ENCODE measurements at places on chromosomes 6 and 20.
A peak's percentile ranks its signal among the peaks of the same experiment; 100 is the strongest.

DNA sequence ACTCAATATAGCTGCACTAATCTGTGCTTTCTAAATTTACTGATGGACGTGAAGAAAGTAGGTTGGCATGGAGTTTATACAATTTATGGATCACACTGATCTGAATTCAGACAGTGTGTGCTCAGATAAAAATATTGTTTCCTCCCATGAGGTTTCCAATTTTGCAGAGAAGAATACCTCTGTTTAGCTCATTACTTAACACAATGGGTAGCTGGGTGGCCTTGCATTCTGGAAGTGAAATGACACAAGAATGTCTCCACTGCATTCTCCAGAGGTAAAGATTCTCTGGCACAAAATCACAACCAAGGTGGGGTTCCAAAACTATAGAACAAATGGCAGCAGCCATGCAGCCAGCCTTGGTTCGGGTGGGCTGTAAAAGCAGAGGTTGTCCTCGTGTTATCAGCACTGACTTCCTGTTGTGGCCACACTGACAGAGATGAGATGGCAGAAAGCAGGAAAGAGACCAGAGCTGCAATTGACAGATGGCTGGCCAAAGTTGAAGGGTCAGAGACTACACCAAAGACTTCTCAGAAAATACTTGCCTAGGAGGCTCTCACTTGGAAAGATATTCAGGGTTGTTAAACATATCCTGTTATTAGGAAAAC is 50.2 kb downstream of the HDAC2 start:
- DNase-seq = no peak

DNA sequence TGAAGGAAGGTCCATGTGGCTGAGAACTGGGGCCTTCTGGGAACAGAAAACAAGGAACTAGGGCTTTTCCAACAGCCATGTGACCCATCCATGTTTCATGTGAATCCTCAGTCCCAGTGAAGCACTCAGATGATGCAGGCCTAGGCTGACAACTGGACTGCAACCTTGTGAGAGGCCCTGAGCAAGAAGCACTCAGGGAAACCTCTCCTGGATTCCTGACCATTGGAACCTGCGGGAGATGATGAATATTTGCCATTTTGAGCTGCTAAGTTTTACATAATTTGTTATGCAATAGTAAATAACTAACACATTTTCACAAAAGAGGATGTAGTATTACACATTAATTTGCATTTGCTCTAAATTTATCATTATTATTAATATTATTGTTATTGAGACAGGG is 38.4 kb upstream of the HLA-G start:
- no peak for DNase-seq

DNA sequence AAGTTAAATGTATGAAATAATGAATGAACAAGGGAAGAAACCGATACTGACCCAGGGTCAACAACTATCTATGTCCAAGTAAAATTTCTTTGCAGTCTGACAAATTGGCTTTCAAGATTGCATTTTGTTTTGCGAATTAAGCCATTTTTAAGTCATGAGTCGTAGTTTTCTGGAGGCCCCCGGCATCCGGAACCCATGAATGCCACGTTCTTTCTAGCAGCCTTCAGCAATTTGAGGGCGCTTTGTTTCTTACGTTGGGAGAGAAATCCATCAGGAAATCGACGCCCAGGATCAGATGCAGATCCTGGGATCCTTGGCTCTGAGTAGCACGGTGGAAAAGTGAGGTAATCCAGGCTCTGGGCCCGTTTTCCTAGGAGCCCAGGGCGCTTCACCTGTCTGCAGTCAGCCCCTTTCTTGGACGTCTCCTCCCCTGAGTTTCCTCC is 309 bp upstream of the ABRACL start:
- no peak for DNase-seq

- no peak for DNase-seq
Observed at GRCh38 chr20:41453010-41453950, 86.7 kb upstream of the EMILIN3 start.

GRCh38 chr20:22821081-22821727 is 213.9 kb upstream of the SSTR4 start:
- no peak for DNase-seq

DNA sequence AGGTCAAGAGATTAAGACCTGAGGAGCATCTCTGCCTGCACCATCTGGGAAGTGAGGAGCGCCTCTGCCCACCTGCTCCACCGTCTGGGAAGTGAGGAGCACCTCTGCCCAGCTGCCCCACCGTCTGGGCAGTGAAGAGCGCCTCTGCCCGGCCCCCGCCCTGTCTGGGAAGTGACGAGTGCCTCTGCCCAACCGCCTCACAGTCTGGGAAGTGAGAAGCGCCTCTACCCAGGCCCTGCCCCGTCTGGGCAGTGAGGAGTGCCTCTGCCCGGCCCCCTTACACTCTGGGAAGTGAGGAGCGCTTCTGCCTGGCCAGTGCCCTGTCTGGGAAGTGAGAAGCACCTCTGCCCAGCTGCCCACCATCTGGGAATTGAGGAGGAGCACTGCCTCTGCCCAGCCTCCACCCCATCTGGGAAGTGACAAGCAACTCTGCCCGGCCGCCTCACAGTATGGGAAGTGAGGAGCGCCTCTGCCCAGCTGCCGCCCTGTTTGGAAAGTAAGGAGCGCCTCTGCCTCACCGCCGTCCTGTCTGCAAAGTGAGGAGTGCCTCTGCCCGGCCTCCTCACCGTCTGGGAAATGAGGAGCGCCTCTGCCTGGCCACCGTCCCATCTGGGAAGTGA is 270.4 kb upstream of the NRSN1 start:
- DNase-seq = no peak

DNA sequence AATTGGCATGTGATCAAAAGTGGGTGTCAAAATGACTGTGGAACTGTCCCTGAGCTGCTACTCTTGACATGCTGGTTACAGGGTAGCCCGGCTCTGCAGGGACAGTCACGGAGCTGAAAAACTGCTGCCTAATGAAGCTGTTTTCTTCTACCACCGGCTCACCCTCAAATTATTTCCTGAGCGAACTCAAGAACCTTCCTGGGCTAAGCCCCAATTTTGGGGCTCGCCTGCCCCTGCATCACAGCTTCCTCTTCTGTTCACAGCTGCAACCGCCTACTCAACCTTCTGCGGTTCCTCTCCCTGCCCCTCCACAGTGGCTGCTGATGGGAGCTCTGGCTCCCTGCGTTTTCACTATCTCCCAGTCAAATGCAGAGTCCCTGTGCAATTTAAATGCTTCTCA is 110.8 kb upstream of the MLN start:
- DNase-seq = no peak

DNA sequence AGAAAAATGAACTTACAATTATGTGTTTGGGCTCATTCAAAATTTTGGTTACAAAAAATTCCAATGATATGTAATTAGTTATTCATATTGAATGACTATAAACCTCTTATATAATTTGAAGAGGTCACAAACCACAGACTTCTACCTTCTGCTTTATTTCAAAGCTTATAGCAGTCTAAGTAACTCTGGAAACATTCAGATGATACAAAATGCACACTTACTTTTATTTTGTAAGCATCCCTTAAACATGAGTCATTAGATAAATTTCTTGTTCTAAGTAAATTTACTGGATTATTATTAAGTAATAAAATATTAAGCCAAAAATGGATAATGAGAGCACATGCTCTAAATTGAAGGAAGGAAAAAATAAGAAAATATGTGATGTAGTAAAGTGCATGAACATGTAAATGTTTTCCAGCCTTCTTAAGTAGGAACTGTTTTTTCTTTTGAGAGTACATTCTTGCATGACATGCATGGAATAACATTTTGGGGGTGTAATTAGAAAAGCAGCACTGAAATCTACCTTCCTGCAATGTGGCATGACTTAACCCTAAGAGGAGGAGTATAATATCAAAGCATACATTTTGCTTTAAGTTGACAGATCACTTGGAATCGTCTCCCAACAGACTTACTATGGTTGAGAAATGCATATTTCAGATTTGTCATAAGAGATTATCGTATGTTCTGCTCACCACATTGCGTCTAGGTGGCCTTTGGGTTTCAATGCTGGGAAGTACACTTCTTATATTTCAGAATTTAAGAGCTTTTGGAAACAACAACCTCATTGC is 372.7 kb upstream of the HSF2 start:
- DNase-seq = no peak

GRCh38 chr6:123810214-123810613 is 6.5 kb downstream of the NKAIN2 start:
- no peak for DNase-seq

GRCh38 chr6:138105446-138105845 is 1.8 kb downstream of the PERP start:
- no peak for DNase-seq

DNA sequence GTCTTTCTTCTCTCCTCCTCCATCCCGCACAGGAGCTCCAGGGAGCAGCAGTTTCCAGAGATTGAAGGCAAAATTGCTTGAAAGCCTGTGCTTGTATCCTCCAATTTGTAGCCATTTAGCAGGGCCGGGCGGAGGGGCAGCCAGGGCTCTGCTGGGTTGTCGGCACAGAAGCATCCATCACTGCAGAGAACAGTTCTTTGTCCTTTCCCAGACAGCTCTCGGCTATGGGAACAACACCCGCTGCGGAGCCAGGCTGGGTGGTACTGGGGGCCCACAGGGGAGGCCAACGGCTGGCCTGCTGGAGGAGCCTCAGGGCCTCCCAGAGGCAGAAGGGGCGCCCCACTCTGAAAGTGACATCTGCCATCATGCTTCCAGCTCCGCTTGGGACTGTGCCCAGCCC is 7.8 kb downstream of the HRH3 start:
- DNase-seq = no peak

DNA sequence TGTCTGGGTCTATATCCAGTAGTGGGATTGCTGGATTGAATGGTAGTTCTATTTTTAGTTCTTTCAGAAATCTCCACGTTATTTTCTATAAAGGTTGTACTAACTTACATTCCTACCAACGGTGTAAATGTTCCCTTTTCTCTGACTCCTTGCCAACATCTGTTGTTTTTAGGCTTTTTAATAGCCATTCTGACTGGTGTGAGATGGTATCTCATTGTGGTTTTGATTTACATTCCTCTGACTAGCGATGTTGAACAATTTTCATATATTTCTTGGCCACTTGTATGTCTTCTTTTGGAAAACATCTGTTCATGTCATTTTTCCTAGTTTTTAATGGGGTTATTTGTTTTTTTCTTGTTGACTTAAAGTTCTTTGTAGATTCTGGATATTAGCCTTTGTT is 99.3 kb downstream of the BMP2 start:
- no peak for DNase-seq

- DNase-seq = no peak
Observed at GRCh38 chr6:133955582-133956415, 2.8 kb downstream of the TBPL1 start.

GRCh38 chr6:108694816-108695215 is 134.1 kb downstream of the FOXO3 start:
- no peak for DNase-seq

DNA sequence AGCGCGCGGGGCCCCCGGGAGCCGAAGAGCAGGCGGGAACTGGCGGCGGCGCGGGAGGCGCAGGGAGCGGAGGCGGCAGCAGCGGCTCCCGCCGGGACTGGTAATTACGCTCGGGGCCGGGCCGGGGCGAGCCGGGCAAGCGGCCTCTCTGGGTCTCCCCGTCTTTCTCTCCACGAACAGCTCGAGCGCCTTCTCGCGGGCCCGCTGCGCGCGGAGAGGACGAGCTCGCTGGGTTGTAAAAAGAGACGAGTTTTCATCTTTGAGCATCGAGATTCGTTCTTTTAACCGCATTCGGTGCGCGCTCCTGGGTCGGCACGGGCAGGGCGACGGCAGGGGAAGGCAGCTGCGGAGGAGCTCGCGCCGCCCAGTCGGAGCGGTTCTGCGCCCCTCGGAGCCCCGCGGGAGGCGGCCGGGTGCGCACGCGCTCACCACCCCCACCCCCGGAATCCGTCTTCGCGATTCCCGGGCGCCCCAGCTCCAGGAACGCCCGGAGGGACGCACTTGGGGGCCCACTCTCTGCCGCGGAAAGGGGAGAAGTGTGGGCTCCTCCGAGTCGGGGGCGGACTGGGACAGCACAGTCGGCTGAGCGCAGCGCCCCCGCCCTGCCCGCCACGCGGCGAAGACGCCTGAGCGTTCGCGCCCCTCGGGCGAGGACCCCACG is 38.0 kb downstream of the YTHDF1 start:
- DNase-seq = no peak

- DNase-seq = no peak
Observed at GRCh38 chr6:33128318-33128717, 52.5 kb downstream of the HLA-DPB1 start.

GRCh38 chr20:48826883-48827771 is 672 bp downstream of the PREX1 start:
- DNase-seq = no peak

- DNase-seq = peak; percentile 34
Observed at GRCh38 chr6:98946879-98947410, 801 bp downstream of the FBXL4 start.

- no peak for DNase-seq
Observed at GRCh38 chr6:17258749-17259148, 22.4 kb upstream of the RBM24 start.

DNA sequence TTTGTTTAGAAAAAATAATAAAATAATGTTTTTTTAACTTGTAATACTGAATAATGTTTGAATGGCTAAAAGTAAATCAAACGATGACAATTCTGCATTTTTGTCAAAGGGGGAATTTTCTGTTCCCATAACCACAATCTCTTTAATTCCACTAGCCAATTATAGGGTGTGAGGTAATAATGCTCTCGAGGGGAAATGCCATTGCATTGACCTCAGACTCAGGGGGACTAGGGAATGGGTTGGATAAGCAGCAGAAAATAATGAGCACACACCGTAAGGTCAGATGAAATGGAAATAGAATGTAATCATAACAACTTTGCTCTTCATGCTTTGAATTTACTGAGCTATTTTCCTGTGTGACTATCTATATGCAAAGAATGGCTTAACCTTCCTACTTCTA is 584.7 kb downstream of the RFPL4B start:
- DNase-seq = no peak

DNA sequence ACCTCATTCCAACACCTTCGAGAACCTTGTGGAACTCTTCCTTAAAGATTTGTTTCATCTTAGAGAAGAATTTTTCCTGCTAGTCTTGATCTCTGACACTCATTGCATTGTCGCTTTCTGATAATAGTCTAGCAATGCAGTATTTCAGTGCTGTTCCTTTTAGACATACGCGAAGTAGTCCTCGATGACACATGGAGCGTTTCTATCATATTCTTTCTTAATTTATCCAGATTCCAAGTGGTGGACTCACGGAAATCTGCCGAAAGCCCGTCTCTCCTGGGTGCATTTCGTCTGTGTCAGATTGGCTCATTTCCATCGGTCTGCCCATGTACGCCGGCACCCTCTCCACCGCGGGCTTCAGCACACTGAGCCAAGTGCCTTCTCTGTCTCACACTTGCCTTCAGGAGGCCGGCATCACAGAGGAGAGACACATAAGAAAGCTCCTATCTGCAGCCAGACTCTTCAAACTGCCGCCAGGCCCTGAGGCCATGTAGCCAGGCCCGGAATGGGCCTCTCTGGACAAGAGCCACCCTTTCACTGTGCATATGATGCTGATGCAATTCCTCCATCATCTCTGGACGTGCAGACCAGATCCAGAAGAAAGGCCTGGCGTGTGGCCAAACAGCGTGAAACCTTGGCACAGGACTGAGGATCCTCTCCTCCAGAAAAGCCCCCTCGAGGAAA is 198.6 kb upstream of the UST start:
- DNase-seq = no peak

GRCh38 chr6:39207416-39208222 is 21.7 kb downstream of the KCNK5 start:
- no peak for DNase-seq

- DNase-seq = no peak
Observed at GRCh38 chr20:56391596-56392131, 351 bp downstream of the AURKA start.
